ENCODE measurements at places on chromosomes 6 and 20. TPM values are rescaled to one million over a fixed set of nuclear protein-coding genes. Genes with fewer than 3 reads are reported as not detected.

GPR63 gene
- 18.2 TPM for total RNA-seq

DNA sequence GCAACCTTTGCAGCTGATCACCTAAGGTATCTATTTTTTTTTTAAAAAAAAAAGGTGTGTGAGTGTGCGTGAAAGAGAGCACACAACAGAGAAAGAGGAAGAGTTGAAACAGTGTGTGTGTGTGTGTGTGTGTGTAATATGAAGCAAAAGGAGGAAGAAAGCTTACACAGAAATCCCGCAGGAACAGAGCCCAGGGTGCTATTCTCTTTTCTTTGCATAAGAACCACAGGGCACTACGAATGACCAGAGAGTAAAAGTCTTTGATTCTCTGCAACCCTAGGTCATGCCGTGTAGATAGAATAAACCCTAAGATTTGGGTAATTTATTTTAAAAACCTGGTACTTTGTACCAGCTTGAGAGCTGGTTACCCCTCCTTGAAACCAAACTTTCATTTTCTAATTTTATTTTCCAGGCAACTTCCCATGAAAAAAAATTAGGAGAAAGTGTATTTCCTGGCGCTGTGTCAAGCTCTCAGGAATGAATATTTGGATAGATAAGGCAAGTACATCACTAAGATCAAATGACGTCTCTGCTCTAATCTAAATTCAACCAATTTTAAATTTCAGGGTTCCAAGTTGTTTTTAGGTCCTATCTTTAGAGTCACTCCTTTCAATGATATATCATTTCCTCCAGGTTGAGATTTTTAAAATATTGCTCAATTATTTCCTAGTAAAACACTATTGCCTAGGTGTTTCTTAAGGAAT lies 47.9 kb upstream of the ID4 start:
- DNase-seq, result peak; percentile 15

ARFGEF3 gene
- total RNA-seq, result 3.2 TPM

CALHM5 gene
- total RNA-seq, result 0.07 TPM

TBC1D7 gene
- 52.8 TPM for total RNA-seq

PAK5 gene
- 1.6 TPM for total RNA-seq

DNA sequence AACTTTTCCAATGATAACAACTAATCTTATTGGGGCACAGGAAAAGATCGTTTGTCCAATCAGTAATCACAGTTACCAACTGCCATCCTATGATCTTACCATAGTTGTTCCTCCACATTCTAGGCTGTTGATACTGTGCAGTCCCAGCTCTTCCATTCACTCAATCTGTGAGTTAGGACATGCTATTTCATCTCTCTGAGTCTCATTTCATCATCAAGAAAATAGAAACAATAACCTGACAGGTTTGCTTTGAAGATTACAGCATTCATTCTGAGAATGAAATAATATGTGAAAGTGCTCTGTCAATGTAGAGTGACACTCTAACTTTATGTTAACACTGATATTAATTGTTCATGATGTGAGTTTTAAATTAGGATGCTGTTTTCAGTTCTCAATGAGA lies 89.8 kb downstream of the KIF13A start:
- no peak for DNase-seq

DNA sequence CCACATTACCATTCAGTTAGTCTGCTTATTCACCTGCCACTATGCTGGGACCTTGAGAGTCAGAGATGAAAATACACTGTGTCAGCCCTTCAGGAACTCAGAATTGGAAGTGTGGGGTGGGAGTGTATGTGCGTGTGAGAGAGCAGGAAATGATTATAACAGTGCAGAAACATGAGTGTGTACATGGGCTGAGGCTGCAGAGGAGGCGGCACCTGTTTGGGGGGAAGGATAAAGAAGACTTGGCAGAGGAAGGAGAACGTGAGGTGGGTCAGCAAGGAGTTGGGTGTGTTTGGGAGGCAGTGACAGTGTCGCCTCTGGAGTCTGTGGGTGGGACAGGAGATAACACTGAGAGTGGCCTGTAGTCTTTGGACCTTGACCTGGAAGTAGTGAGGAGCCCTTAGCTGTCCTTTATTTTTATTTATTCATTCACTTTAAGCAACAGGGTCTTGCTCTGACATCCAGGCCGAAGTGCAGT lies 3.1 kb downstream of the CHMP4B start:
- no peak for DNase-seq

GRCh38 chr6:30654798-30655742 lies 8.1 kb downstream of the C6orf136 start:
- no peak for DNase-seq

DNA sequence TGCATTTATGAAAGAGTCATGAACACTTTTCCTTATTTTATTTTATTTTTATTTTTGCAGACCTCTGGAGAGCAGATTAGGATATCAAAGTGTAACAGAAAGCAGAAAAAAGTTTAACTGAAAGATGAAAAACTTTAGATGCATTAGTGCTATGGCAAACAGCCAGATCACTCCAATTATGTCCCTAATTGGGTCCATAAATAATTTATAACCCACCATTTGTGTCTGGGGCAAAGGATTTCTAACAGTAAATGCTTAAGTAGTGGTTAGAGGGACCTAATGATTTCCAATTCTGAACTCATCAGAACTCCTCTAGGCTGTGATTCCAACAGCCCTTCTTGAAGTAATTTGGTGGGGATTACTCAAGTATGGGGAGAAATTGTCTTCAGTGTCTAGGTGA lies 93.7 kb upstream of the PROKR2 start:
- DNase-seq, result no peak

DNA sequence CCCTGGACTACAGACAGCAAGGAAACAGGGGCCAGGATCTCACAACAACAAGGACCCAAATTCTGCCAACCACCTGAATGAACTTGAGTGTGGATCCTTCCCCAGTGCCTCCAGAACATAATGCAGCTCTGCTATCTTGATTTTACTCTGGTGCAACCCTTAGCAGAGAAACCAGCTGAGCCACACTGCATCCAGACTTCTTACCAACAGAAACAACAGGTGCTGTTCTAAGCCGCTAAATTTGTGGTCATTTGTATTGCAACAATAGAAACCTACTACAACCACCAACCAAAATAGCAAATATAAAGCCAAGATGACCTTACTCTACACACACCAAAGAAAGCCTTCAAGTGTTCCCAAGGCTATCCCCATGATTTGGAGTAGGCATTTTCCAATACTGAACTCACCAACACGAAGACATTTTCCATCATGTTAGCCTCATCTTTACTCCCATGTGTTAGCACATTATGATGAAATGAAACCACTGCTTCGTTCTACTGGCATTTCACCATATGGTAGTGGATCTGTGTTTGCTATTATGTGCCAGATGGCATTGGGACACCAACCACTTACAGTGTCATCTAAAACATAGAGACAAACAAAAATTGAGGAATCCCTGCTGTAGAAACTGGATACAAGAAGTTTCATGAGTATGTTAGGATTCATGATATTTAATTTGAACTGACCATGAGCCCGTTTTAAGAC lies 249.8 kb upstream of the ID4 start:
- DNase-seq, result no peak

- no peak for DNase-seq
Measured at GRCh38 chr6:122323361-122323760, 76.1 kb upstream of the HSF2 start.

IL17F gene
- not detected for total RNA-seq

- peak; percentile 79 for DNase-seq
Measured at GRCh38 chr6:28207510-28208110, 17.5 kb upstream of the ZSCAN9 start.

DNA sequence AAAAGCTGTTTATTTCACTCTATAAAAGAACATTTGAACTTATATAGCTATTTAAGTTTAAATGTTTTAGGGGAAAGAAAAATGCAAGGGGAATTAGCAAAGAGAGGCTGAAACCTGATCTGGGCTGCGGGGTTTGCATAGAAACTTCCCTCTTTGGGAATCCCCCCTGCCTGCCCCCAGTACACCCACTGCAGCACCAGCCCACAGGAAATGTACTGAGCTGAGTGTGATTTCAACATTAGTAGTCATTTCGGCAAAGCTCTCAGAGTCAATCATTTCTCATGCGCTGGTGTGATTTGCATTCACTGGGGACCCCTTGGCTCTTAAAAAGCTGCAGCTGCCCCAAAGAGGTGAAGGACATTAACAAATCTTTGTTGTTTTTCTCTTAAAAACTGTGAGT lies 859.4 kb downstream of the MAFB start:
- no peak for DNase-seq

GRCh38 chr20:25745100-25745499 lies 48.4 kb upstream of the ZNF337 start:
- DNase-seq, result no peak

GRCh38 chr6:100343316-100344077 lies 121.2 kb downstream of the SIM1 start:
- no peak for DNase-seq

DNA sequence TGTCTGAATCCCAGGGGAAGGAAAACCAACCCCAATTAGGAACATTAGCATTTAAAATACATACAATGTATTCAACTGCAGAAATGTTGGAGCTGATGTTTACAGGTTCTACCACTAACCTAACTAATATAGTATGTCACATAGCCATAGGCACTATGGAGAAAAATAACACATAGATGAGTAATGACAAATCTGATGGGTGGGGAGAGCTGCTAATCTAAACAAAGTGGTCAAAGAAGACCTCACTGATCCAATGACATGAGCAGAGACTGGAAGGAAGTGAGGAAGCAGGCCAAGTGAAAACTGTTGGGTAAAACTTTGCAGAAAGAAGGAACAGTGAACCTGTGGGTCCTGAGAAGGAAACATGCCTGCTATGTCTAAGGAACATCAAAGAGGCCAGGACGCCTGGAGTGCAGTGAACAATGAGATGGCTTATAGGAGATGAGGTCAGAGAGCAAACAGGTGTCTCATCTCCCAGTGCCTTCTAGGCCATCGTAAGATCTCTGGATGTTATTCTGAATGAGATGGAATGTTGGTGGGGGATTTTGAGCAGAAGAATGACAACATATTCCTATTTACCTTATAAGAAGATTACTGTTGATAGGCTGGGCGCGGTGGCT lies 135.7 kb downstream of the ALDH8A1 start:
- DNase-seq, result no peak
